ENCODE measurements at places on chromosomes 16 and 17.

- DNase-seq, result no peak
Measured at GRCh38 chr16:72404299-72404698, 232.3 kb upstream of the PMFBP1 start.

DNA sequence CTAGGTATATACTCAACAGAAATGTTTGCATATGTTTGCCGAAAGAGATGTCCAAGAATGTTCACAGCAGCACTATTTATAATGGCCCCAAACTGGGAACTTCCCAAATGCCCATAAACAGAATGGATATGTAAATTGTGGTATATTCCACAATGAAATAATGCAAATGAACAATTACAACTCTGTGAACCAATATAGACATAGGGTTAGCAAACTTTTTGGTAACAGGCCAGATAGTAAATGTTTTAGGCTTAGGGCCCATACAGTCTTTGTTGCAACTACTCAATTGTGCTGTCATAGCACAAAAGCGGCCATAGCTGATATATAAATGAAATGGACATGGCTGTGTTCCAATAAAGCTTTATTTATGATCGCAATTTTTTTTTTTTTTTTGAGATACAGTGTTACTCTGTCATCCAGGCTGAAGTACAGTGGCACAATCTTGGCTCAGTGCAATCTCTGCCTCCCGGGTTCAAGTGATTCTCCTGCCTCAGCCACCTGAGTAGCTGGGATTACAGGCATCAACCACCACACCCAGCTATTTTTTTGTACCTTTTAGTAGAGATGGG, 16.5 kb downstream of the XYLT1 start:
- DNase-seq, result no peak

DNA sequence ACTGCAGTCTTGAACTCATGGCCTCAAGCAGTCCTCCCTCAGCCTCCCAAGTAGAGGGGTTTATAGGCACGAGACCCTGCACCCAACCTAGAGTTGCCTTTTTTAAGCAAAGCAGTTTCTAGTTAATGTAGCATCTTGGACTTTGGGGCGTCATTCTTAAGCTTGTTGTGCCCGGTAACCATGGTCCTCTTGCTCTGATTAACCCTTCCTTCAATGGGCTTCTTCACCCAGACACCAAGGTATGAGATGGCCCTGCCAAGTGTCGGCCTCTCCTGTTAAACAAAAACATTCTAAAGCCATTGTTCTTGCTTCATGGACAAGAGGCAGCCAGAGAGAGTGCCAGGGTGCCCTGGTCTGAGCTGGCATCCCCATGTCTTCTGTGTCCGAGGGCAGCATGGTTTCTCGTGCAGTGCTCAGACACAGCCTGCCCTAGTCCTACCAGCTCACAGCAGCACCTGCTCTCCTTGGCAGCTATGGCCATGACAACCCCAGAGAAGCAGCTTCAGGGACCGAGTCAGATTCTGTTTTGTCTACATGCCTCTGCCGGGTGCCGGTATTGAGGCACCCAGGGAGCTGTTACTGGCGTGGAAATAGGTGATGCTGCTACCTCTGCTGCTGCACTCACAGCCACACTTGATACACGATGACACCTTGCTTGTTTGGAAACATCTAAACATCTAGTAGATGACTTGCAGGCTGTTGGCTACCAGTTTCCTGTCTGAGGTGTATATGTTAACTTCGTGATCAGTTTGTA, 3.3 kb downstream of the RPL13 start:
- no peak for DNase-seq

DNA sequence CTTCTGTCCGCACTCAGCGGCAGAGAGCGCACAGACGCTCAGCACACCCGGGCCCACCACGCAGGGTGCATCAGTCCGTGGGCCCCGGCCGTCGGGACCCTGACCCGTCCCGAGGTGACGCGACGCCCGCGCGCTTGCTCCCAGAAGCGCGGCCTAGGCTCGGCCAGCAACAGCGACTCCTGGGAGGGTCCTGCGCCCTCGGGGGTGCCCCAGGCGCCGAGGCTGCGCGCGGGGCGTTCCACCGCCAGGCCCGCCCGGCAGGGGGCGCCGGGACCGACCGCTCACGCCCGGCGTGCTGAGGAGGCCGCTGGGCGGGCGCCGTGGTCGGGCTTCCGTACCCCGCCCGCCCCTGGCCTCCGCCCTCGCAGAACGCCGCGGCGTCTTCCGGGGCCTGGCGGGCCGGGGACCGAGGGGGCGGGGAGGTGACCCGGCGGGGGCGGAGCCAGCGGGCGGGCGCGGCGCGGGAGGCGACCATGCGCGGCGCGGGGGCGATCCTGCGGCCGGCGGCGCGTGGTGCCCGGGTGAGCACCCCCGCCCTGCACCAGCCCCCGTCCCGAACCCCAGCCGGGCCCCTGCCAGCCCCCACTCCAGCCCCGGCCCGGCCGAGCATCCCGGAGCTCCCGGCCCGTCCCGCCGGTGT, at the start of gene CISD3:
CISD3 (plus strand) TSS at position 456 of the 640 bp plus-strand sequence; CDS start at position 474, 18 bp downstream.
- DNase-seq, result peak; percentile 83

DNA sequence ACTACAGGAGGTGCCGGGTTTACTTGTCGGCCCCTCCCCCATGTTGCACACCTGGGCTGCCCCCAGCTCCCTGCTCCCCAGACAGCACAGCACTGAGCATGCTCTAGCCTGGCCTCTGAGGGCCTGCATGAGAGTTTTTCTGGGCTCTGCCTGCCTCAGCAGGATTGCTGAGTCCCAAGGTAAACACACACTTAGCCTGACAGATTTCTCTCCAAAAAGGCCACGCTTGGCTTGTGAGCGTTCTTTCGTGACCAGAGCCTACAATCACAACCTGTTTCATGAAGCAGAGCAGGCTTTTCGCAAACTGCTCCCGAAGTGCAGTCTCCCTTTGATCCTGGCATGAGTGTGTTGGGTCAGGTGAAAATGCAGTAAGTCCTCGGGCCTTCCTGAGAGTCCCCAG, 9.8 kb upstream of the CD300E start:
- no peak for DNase-seq

DNA sequence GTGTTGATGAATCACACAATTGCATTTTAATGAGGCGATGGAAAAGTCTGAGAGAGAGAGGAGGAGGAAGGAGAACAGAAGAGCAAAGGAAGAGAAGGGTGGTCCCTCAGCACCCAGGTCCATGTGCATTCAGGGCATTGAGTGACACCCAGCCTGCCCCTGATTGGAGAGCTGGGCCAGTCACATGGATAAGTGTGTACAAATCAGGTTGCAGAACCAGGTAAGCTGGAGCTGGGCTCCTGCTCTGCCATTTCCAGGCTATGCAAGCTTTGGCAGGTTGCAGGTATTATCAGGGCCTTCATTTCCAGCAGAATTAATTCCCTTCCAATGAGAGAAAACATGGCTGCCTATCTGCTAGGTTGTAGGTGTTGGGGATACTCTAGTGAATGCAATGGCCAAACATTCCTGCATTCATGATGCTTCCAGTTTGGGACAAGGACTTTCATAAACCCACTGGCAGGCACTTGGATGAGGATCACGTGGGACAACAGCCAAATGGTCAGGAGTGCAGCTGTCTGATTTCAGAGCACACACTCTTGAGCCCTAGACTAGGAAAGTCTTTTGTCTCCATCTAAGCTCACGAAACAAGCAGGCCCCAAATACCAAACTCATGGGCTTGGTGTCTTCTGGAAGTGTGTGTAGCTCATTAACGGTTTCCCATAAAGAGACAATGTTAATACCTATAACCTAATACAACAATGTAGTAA, 577.9 kb upstream of the CDH5 start:
- DNase-seq, result no peak

DNA sequence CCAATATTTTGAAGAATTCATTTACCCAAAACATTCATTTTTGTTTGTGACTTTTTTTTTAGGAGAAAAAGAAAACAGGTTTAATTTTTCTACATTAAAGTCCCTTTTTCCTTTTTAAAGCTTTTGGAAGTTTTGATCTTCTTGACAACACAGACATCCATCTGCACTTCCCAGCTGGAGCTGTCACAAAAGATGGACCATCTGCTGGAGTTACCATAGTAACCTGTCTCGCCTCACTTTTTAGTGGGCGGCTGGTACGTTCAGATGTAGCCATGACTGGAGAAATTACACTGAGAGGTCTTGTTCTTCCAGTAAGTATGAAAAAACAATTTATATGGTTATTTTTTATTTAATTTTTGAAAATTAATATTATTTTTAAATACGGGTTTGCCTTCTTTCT, 37.2 kb downstream of the SIAH1 start:
- DNase-seq, result no peak

GRCh38 chr17:4769628-4770027, 2.1 kb upstream of the TM4SF5 start:
- DNase-seq, result no peak

DNA sequence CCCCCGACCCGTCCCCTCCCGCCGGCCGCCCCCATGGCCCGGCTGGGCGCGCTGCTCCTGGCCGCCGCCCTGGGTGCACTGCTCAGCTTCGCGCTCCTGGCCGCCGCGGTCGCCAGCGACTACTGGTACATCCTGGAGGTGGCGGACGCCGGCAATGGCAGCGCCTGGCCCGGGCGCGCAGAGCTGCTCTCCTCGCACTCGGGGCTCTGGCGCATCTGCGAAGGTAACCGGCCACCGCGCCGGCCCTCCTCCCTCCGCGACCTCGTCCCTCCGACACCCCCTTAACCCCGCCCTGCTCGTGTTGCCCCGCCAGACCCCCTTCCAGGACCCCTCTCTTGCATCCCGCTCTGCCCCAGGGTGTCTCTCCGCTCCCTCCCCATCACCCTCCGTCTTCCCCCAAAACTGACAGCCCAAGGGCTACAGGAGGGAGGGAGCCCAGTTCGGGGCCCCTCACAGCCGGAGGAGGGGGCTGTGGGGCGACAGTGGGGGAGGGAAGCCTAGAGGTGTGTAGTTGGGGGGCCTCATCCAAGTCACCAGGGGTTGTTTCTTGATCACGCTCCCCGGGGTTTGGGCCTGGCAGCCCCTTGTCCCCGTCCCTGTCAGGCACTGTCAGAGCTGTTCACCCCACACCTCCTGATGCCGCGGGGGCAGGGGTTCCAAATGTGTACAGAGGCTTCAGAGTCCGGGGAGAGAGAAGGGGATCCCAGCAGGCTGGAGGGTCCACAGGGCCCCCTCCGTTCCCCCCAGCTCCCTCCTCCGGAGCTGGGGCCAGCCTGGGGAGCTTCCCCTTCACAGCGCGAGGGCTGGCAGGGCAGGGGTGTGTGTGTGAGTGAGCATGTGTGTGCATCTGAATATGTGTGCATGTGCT, 794 bp downstream of the TMEM235 start:
- no peak for DNase-seq
